ENCODE measurements at places on chromosomes 1 and 21.

DNA sequence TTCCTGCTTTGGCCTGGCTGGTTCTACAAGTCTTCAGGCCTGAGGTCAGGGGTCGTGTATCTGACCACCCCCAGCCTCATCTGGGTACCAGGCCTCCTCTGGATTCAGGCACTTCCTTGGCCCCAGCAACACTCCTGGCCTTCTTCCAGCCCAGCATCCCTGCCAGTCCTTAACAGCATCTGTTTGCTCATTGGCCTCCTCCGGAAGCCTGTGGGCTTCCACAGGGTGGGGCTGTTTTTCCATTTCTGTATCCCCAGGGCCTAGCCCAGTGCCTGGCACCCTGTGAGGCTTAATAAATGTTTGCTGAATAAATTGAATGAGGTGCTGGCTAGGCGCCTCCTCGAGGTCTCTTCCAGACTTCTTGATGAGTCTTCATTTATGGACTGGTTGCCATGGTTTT lies 21.5 kb upstream of the GPR37L1 start:
- DNase-seq, result no peak

DNA sequence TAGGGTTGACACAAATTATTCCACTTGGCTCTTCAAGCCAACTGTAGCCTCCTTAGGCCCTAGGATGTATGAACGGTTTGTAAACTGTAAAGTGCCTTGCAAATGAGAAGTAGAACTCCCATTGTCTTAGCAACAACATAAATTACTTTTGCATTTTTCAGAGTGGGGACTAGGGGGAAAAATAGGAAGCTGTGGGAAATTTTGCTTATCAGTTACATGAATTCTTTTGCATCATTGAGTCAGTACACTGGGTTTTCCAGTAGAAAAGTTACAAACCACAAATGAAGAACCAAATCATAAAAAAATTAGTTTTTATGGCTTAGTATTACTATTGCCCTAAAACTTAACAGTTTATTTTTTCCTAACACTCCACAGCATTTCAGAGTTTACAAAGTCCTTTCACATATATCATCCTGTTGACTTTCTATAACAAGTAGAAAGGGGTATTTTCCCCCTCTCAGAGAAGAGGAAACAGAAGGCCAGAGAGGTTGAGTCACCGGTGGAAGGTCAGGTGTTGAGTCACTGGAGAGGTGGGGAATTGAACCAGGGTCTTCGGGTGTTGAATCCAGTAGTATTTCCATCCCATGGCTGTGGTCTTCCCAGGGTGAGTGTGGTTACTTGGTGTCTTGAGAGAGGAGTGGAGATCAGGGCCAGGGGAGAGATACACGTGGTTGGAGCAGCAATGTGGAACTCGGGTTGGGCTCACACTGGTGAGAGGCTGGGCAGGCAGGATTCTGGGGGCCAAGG lies 71.9 kb upstream of the USP24 start:
- DNase-seq, result no peak

DNA sequence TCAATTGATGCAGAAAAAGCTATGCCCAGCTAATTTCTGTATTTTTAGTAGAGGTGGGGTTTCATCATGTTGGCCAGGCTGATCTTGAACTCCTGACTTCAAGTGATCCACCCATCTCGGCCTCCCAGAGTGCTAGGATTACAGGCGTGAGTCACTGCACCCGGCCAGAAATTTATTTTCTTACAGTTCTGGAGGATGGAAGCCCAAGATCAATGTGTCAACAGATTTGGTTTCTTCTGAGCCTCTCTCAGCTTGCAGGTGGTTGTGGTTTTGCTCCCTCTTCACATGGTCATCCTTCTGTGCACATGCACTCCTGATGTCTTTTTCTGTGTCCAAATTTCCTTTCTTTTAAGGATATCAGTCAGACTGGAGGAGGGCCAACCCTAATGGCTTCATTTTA lies 35.6 kb downstream of the SHCBP1L start:
- peak; percentile 18 for DNase-seq

GRCh38 chr1:31414980-31415370 lies 2.0 kb downstream of the SERINC2 start:
- DNase-seq, result no peak

GRCh38 chr1:225822655-225823403 lies 12.9 kb downstream of the EPHX1 start:
- DNase-seq, result no peak

DNA sequence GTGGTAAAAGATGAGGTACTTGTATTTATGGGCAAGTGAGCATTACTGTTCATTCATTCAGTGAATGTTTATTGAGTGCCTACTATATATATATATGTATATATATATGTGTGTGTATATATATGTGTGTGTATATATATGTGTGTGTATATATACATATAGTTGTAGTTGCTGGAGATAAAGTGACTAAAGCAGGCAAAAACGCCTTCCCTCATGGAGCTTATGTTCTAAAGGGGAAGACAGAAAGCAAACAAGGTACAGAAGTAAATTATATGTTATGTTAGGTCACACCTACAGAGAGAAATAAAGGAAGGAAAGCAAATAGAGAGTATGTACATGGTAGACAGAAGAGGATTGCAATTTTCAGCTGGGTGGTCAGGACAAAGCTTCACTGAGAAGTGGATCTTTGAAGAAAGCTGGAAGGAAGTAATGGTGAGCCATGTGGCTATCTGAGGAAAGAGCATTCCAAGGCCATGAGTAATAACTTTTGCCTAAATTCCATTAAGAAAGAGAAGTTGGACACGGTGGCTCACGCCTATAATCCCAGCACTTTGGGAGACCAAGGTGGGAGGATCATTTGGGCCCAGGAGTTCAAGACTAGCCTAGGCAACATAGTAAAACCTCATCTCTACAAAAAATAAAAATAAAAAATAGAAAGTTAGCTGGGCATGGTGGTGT lies 33.5 kb upstream of the KLF17 start:
- DNase-seq, result no peak

DNA sequence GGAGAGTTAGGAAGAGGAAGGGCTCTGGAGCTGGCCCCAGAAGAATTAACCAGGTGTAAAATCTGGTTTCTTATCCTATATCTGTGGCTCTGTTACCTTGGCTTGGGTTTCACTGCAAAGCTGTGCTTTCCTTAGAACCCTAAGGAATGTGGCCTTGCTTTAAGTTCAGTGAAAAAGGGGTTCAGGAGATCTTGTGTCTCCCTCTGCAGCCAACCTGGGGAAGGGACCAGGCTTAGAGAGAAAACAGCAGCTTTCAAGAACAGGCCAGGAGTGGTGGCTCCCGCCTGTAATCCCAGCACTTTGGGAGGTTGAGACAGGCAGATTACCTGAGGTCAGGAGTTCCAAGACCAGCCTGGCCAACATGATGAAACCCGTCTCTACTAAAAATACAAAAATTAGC lies 16.1 kb upstream of the MYCL start:
- DNase-seq, result no peak

- DNase-seq, result no peak
Observed at GRCh38 chr1:213075725-213076124, 24.7 kb downstream of the RPS6KC1 start.

DNA sequence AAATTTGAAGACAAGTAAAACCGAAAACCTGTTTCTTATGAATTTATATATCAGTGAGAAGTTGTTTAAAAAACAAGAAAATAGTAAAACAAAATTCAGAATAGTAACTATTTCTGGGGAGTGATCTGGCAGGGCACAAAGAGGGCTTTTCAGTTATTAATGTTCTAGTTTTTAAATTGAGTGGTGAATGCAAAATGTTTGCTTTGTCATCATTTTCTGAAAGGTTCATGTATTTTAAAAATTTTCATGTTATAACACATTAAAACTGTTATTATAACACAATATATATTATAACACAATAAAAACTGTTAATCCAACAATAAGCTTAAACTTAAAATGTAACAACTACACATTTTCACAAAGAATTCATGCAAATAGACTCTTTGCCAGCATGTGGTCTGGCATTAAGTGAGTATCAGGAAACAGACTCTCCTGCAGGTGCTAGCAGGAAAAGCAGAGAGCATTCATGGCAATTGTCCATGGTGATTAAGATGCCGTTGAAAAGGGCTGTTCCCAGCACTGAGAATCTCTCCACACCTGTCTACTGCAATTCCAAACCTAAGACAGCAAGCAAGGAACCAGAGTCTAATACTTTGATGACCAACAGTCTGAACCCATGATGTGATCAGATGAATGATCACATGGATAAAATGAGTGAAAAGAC lies 204.9 kb downstream of the TBX15 start:
- no peak for DNase-seq

GRCh38 chr1:21216835-21217811 lies 40.4 kb upstream of the EIF4G3 start:
- DNase-seq, result no peak

DNA sequence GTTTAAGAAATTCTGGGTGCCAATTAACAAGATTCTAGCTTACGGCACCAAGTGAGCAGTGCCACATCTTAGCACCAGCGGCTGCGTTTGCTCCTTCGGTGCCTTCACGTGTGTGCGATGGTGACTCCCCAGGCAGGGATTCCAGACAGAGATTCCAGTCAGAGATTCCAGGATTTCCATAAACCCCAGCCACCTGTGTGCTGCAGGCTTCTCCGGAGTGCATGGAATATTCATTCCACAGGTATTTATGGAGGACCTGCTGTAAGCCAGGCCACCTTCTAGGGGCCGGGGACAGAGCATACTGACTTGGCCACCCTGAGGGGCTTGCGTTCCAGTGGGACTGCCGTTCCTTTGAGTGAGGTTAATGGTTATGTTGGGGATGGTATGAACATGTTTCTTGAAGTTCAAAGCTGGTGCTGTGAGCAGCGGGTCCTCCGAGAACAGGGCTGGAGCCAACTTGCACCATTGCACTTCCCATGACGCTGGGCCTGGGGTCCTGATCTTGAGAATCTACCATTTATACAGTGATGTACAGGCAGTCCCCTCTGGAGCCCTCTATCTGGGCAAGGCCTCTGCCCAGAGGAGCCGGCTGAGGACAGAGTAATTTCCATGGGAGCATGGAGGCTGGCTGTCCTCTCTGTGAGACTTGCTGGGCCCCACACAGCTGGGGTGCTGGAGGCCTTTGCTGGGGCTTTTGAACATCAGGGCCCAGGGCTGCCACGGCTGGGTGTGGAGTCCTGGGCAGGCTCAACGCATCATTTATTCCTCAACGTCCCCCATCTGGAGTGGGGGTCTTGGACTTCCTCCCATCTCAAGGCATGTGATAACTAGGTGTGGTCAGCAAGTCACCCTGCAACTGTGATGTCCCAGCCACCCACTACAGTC lies 58.8 kb upstream of the AJAP1 start:
- no peak for DNase-seq

DNA sequence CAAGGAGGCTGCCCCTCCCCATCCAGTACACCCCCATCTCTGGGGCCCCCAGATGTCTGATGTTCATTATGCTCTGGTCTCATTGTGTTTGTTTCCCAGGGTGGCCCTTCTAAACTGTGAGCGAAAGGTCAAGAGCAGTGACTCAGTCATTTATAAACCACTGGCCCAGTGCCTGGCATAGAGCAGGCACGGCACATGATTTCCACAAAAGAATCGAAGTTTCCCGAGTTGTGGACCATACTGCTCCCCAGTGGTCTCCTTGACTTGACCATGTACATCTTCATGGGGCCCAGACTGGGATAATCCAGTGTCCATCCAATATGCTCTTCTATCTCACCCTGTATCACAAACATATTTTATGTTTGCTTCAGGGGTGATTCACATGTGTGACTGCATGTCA lies 153.3 kb downstream of the NR5A2 start:
- DNase-seq, result no peak

DNA sequence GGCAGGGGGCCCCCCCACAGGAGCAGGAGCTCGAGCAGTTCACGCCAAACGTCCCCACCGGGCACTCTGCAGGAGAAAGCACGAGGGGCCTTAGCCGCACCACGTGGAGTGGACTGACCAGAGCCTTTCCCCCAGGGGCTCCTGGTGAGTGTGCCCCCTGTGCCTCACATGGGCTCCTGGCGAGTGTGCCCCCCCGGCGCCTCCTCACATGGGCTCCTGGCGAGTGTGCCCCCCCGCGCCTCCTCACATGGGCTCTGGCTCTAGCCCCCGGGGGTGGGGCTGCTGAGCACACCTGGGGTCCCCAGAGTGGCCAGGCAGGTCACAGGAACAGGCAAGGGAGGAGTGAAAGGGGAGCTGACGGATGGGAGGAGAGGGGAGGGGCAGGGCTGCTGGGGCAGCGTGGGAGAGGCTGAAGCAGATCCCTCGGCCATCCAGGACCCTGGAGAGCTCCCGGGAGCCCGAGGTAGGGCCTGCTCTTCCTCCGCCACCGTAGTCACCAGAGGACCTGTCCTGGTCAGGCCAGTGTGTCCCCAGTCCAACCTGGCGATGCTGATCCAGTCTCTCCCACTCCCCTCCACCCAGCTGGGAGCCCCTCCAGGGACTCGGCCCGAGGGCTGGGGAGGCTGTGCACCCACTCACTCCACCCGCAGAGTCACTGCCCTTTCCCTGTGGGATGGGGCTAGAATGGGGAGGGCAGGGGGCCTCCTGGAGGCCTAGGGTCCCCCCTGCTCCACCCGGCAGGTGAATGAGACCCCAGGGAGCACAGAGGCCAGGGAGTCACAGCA lies 47.6 kb downstream of the ARHGEF16 start:
- DNase-seq, result no peak
